Choroid plexus epithelial cell (primary cell): ENCODE measurements at places on chromosomes 11 and 22.

- peak; percentile 50 for DNase-seq
Measured at GRCh38 chr11:61429346-61429690, 457 bp downstream of the CPSF7 start.

DNA sequence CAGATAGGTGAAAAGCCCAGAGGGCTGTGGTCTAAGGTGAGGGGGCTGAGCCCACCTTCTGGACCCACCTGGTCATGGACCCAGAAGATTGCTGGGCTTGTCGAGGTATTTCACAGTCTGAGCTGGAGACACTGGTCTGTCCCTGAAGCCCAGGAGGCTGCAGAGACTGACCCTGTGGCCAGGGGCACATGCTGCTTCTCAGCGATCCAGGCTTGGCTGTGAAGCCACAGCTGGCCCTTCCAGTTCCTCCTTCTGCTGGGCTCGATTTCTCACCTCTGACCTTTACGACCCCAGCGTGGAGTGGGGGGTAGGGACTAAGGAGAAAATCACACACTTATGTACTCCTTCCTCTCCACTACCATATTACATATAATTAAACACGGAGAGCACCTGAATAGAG, 88.5 kb downstream of the NECTIN1 start:
- DNase-seq = no peak

DNA sequence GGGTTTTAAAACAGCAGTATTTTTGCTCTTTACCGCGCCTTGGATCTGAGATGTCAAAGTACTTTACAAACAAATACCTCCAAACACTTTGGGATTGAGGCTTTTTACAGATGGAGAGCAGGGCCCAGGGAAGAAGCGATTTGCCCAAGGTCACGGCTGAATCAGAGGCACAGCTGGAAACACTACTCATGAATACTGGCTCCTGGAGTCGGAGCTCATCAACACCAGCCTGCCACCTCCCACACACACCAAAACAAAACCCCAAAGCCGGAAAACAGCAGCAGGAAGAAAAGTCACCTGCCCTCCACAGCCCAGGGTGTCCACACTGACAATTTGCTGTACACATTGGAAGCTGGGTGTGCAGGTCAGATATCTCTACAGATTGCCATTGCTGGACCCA, 339.4 kb downstream of the CADM1 start:
- DNase-seq = peak; percentile 26

DNA sequence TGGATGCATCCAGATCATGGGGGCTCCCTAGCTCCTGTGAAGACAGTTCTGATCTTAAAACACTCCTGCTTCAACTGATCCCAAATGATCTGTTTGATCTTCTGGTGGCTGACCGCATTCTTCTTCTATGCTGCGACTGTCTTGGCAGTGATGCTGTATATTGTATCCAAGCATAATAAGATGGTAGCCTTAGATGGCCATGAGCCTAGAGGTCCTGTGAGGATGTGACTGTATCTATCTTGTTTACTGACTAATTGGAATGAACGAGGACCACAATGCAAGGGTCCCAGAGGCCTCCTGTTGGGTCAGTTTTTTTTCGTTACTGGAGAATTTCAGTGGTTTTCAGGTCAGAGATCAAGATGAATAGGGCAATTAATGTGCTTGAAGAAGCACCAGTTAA, 7.1 kb upstream of the MPEG1 start:
- no peak for DNase-seq

GRCh38 chr11:14237444-14237961, 121.5 kb downstream of the RRAS2 start:
- DNase-seq = no peak

DNA sequence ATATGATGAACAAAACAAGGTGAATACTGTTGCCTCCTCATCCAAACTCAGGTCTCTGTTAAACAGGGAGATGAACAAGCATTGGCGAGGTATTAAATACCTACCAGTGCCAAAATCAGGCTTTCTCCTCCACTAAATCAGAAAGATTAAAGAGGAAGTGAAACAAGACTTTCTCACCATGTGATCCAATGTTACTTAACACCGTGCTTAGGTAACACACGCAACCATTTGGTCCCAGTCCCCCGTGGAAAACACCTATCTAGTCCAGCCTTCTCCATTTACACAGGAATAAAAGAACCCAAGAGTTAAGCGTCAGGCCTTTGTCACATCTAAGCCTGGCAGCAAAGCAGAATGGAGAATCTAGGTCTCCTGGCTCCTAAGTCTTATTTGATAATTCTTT, 34.5 kb downstream of the TENM4 start:
- DNase-seq = no peak

GRCh38 chr22:32281072-32281471, 25.9 kb upstream of the SLC5A4 start:
- peak; percentile 90 for DNase-seq

DNA sequence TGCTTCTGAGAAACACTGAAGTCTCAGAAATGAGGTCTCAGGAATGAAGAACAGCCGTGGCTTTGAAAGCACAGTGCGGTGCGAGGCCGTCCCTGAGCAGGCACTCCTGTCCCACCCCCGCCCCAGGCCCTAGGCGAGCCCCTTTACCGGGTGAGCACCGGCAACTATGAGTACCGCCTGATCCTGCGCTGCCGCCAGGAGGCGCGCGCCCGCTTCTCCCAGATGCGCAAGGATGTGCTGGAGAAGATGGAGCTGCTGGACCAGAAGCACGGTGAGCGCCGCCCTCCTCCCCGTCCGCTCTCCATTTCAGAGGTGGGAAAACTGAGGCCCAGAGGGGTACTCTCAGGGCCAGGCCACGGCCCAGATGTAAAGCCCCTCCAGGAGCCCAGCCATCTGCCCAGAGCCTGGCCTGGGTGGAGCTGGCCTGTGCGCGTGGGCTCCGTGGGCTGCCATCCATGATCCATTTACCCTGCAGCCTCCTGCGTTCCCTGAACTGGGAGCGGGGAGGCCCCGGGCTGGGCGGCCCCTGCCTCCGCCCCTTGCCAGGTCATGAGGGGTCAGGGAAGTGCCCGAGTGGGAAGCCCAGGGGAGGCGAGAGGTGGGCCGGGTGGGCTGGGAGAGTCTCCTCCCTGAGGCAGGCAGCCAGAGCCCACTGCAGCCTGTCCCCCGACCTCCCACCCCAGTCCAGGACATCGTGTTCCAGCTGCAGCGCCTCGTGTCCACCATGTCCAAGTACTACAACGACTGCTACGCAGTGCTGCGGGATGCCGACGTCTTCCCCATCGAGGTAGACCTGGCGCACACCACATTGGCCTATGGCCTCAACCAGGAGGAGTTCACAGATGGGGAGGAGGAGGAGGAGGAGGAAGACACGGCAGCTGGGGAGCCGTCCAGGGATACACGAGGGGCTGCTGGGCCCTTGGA, 9.5 kb downstream of the SLC16A8 start:
- DNase-seq = peak; percentile 41

DNA sequence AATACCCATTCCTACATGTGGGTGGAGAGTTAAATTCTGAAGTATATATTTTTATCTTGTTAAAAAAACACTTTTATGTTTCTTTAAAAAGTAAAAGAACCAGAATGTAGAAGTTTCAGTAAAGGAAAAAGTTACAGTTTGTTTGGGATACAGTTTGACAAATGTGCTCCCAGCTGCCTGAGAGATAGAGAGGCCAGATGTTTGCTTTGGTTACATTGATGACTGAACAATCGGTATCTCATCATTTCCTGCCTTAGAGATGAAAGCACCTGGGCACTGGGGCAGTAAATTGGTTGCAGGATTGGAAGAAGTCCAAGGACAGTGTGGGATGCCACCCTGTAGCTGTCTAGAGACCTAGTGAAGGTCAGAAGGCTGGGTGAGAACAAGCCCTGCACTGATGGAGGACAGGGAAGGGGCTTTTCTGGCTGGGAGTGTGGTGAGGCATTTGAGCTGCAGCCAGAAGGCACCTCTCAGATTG, 16.6 kb downstream of the MED15 start:
- no peak for DNase-seq

DNA sequence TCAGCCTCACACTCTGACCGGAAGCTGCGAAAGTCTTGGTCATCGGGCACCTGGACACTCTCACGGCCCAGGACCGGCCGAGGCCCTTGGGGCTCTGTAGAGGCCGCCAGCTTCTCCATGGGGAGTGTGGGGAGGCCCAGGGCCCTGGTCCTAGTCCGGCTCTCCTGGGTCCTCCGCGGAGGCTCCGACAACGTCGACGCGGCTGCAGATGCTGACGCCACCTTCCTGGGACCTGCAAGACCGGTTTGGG, 12.9 kb downstream of the STARD10 start:
- DNase-seq = no peak

GRCh38 chr11:76419896-76420295, 24.9 kb upstream of the EMSY start:
- DNase-seq = peak; percentile 4

GRCh38 chr11:108914981-108915380, 250.1 kb downstream of the DDX10 start:
- peak; percentile 56 for DNase-seq

DNA sequence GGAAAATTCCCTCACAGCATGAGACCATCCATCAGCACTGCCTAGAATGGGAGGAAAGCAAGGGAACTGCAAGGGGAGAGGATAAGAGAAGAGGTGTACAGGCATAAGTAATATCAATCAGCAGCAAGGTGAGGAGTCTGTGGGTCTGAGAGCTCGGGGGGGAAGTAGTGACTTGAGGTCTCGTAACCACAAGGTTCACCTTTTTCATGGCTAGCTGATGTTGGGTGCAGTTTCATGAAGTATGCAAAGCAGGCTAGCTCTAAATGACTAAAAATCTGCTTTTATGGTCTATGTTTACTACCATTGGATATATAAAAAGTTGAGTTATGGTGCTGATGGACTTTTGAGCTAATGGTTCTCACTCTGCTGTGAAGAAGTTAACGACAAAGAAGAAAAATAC, 35.8 kb downstream of the OR4C6 start:
- no peak for DNase-seq

DNA sequence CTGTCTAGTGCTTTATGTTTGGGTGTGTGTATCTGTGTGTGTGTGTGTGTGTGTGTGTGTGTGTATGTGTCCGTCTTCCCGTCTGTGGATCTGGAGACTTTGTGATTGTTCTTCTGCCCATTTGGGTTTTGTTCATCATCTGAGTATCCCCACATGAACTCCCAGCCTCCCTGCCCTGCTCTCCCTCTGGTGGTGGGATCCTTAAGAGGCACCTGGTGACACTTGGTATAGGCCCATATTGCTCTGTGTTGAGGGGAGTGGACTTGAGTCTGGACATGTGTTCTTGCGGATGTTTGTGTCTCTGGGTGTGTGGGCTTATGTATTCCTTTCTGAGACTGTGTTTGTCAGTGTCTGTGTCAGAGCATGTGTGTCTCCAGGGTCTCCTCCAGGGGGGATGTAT, 15.3 kb downstream of the RCOR2 start:
- peak; percentile 62 for DNase-seq

GRCh38 chr11:2477936-2478335, 33.1 kb downstream of the KCNQ1 start:
- no peak for DNase-seq

DNA sequence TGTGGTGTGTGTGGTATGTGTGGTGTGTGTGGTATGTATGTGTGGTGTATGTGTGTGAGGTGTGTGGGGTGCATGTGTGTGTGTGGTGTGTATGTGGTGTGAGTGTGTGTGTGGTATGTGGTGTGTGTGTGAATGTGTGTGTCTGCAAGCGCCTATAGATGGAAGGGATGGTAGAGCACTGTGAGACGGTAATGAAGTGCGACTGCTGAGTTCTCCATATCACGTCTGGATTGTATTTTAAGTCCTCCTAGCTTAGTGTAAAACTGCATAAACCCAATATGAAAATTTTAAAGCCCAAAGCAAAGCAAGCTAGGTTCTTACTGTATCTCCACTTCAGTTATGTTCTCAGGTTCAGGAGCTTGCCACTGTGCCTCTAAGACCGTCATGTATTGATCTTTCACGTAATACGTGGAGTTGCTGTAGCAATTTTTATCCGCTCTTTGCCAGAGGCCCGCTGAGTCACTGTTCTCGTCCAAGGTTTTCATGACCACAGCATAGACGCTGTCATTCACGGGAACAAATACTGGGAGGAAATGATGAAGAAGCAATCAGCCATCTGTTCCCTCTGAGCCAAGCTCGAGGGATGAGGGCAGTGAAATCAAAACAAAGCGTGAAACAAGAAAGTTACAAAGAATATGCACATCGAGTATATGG, 5.5 kb downstream of the PLET1 start:
- peak; percentile 87 for DNase-seq

DNA sequence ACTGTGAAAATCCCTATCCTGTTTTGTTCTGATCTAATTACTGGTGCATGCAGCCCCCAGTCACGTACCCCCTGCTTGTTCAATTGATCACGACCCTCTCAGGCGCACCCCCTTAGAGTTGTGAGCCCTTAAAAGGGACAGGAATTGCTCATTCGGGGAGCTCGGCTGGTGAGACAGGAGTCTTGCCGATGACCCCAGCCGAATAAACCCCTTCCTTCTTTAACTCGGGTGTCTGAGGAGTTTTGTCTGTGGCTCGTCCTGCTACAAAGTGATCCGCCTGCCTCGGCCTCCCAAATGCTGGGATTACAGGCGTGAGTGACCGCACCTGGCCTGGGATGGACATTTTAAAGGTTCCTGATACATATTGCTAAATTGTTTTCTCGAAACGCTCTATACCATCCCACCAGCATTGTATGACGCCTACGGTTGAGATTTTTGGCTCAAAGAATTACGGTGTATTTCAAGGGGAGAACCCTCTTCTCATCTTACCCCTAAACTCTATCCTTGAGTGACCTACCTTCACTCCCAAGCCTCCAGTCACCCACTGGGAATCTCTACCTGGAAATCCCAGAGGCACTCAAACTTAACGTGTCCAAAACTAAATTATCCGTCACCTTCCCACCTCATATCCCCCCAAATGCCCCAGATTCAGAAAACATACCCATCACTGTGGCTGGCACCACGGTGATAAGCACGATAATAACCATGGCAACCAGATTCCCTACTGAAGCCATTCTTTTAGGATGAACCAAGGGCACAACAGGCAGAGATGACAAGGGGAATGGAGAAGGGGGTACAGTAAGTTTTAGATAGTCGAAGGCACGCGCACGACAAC, 789 bp upstream of the POLA2 start:
- no peak for DNase-seq

DNA sequence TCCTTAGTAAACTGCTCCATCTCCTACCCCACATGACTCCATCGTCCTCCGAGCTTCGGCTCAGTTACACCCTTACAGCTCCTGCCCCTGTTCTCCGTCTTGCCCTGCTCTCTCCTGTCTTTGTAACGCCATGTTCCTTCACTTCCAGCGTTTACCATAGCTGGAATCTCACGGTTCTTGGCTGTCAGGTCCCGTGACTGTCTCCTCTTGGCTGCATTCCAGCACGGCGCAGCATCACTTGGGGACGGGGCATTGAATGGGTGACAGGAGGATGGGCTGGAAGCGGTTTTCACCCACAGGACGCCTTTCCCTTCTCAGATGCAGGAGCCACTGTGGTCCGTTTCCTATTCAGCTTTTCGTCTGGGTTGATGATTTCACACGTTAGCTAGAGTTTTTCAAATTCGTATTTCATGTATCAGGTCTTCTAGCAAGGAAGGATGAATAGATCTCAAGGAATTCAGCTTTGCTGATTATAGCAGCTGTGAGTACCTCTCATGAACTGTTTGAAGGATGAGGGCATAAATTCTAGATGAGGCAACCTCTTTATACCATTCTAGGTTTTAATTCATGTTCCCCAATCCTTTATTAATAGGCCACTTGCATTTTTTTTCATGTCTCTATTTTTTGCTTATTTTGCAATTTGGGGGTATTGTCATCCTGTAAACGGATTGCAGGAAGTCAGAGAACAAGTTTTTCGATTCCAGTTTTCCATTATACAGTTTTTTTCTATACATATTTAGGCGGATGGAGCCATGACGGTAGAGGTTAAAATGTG, 29.1 kb downstream of the ZBED4 start:
- peak; percentile 12 for DNase-seq
